ENCODE measurements at places on chromosomes 3 and 15. TPM values are rescaled to one million over a fixed set of nuclear protein-coding genes. Genes with fewer than 3 reads are reported as not detected.

GRCh38 chr15:61200626-61201025, 28.5 kb downstream of the RORA start:
- peak overlapping the region; percentile 32 for H3K4me3 ChIP-seq
- no peaks in the 10 kb centered on the region for H3K36me3 ChIP-seq
- H3K27ac ChIP-seq = no peak overlapping the region
- H3K4me1 ChIP-seq = peaks cover 37% of the 10 kb centered on the region
- DNase-seq = no peak

GRCh38 chr3:61638741-61639140, 77.4 kb downstream of the PTPRG start:
- no peaks in the 10 kb centered on the region for H3K36me3 ChIP-seq
- H3K4me1 ChIP-seq = peaks cover 20% of the 10 kb centered on the region
- no peaks in the 10 kb centered on the region for H3K27me3 ChIP-seq
- DNase-seq = no peak
- H3K27ac ChIP-seq = no peak overlapping the region

The BFSP2 gene
- total RNA-seq = not detected

The ZBTB47 gene
- 9.7 TPM for total RNA-seq

DNA sequence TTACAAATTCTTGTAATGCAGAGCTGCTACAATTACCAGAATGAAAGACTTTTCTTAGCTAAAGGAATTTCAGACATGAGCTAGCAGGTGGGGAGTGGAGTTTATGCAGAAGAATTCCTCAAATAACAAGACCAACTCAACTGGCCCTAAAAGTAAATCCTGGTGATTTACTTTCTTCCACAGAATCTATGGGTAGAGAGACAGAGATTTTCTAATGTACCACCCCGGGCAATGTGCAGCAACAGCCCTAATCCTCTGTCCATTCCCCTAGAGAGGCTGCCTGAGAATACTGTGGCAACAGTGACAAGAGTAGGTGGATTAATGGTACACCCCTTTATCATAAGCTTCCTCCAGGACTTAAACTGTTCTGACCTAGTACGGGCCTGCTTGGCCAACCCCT, 55.2 kb downstream of the AQR start:
- H3K27me3 ChIP-seq = no peaks in the 10 kb centered on the region
- no peak for DNase-seq
- H3K27ac ChIP-seq = no peak overlapping the region
- H3K4me1 ChIP-seq = no peaks in the 10 kb centered on the region
- peaks cover 9% of the 10 kb centered on the region for H3K36me3 ChIP-seq
- H3K4me3 ChIP-seq = no peak overlapping the region

DNA sequence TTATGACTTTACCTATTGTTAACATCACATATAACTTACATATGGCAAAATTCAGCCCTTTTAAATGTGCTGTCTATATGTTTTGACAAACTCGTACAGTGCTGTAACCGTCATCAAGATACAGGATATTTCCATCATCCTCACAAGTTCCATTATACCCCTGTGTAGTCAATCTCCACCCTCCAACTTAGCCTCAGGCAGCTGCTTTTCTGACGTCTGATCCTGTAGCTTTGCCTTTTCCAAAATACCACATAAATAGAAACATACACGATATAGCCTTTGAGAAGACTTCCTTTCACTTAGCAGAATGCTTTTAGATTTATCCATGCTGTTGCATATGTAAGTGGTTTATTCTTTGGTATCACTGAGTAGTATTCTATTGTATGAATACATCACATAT, 47.1 kb downstream of the SLC12A1 start:
- H3K4me3 ChIP-seq = no peak overlapping the region
- H3K4me1 ChIP-seq = peaks cover 3% of the 10 kb centered on the region
- no peak overlapping the region for H3K27ac ChIP-seq
- no peak for DNase-seq
- no peaks in the 10 kb centered on the region for H3K36me3 ChIP-seq

The DYNLT2B gene
- total RNA-seq = 14.8 TPM

The FBXL22 gene
- total RNA-seq = not detected

The SLC22A13 gene
- 1.5 TPM for total RNA-seq

DNA sequence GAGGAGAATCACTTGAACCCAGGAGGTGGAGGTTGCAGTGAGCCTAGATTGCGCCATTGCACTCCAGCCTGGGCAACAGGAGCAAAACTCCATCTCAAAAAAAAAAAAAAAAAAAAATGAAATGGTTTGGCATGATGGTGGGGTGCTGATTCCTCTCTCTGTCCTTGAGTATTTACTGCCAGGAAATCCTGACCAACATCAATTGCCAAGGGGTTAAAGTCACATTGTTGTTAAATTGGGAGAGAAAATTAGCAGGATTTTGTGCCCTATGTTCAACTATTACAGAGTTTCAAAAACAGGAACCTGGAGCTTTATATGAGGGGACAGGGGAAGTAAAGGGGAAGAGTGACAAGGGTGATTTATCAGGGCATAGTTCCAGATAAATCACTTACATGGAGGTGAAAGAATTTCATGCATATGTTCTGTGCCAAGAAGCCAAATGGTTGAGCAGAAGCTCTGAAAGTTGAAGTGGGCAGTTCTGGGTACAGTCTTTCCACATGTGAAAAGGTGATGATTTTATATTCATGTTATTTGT, 70.5 kb upstream of the TSEN2 start:
- no peaks in the 10 kb centered on the region for H3K36me3 ChIP-seq
- DNase-seq = no peak
- no peak overlapping the region for H3K4me3 ChIP-seq
- H3K4me1 ChIP-seq = no peaks in the 10 kb centered on the region

The PPP1R14D gene
- total RNA-seq = not detected

- H3K4me3 ChIP-seq = no peak overlapping the region
- no peak overlapping the region for H3K27ac ChIP-seq
- no peaks in the 10 kb centered on the region for H3K27me3 ChIP-seq
- H3K36me3 ChIP-seq = peaks cover 4% of the 10 kb centered on the region
Observed at GRCh38 chr3:52355526-52355925, 39.4 kb downstream of the DNAH1 start.

The TRAIP gene
- 11.3 TPM for total RNA-seq

The SLCO2A1 gene
- total RNA-seq = not detected

The RLBP1 gene
- not detected for total RNA-seq

DNA sequence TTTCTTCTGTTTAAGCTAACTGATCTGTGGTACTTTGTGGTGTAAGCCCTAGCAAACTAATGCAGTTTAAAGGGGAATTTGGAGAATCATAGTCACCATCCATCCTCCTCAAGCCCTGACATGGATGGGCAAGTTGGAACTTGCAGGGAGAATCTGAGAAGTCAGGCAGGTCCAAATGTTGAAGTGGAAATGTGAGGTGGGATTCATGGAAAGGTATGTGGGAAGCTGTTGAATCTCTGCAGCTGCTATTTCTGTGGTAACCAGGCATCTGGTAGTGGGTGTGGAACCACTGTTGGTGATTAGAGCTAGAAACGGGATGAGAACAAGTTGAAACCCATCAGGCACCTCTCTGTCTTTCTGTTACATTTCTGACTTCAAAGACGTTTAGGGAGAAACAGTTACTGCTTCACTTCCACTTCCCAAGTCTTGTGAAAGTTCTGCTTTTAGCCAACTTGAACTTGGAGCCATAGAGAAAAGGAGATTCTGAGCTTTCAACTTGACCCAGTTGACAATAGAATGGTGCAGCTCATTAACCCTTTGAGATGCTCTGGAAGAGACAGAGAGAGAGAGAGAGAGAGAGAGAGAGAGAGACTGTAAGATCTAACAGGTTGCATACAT, 38.1 kb upstream of the NMNAT3 start:
- no peak overlapping the region for H3K4me3 ChIP-seq
- DNase-seq = no peak
- H3K27ac ChIP-seq = no peak overlapping the region
- peaks cover 2% of the 10 kb centered on the region for H3K27me3 ChIP-seq
- peaks cover 7% of the 10 kb centered on the region for H3K4me1 ChIP-seq

DNA sequence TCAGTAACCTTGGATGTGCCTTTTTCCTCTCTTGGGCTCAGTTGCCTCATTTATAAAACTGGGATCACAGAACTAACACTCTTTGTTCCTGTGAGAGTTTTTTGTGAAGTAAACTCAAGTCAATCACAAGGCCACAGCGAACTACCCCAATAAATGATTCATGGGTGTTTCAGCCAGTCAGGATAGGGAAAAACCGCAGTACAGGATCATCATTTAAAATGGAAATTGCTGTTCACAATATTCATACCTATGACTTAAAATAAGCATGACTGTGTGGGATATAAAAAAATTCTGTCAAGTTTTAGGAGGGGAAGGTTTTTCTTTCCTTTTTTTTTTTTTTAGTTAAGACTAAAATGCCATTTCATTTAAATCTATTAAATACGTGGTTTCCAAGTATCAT, 238.1 kb downstream of the CHST2 start:
- no peak overlapping the region for H3K4me3 ChIP-seq
- no peaks in the 10 kb centered on the region for H3K36me3 ChIP-seq
- no peak overlapping the region for H3K27ac ChIP-seq
- DNase-seq = no peak

GRCh38 chr15:31259562-31260252, 66.9 kb upstream of the KLF13 start:
- H3K27ac ChIP-seq = no peak overlapping the region
- no peak overlapping the region for H3K4me3 ChIP-seq
- peaks cover 3% of the 10 kb centered on the region for H3K27me3 ChIP-seq
- no peaks in the 10 kb centered on the region for H3K36me3 ChIP-seq
- no peak for DNase-seq

GRCh38 chr3:3443482-3443881, 264.0 kb upstream of the CRBN start:
- no peak overlapping the region for H3K27ac ChIP-seq
- H3K4me1 ChIP-seq = no peaks in the 10 kb centered on the region
- H3K4me3 ChIP-seq = no peak overlapping the region
- no peaks in the 10 kb centered on the region for H3K36me3 ChIP-seq
- DNase-seq = no peak

The PRSS50 gene
- not detected for total RNA-seq

GRCh38 chr15:76147906-76148570, 88.3 kb downstream of the TMEM266 start:
- peaks cover 6% of the 10 kb centered on the region for H3K36me3 ChIP-seq
- DNase-seq = peak; percentile 89
- no peak overlapping the region for H3K27ac ChIP-seq
- H3K4me1 ChIP-seq = peaks cover 26% of the 10 kb centered on the region
- no peak overlapping the region for H3K4me3 ChIP-seq

DNA sequence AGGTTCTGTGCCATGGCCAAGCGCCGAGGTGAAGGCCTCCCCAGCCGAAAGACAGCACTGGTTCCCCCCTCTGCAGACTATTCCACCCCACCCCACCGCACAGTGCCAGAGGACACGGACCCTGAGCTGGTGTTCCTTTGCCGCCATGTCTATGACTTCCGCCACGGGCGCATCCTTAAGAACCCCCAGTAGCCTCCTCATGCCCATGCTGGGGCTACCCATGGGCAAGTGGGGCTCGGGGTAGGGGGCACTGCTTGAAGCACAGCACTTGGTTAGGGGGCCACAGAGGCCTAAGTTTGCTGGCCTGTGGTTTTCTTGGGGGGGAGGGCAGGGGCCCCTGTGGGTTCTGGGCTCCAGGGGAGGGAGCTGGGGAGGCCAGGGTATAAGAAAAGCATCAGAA, 4.8 kb upstream of the CHST14 start:
- H3K36me3 ChIP-seq = no peaks in the 10 kb centered on the region
- H3K27ac ChIP-seq = no peak overlapping the region
- peaks cover 8% of the 10 kb centered on the region for H3K27me3 ChIP-seq

GRCh38 chr3:110886222-110886893, 185.3 kb upstream of the NECTIN3 start:
- no peak overlapping the region for H3K4me3 ChIP-seq
- no peak for DNase-seq
- no peaks in the 10 kb centered on the region for H3K4me1 ChIP-seq

- peaks cover under 1% of the 10 kb centered on the region for H3K4me1 ChIP-seq
- peaks cover 2% of the 10 kb centered on the region for H3K27me3 ChIP-seq
- H3K36me3 ChIP-seq = peaks cover 8% of the 10 kb centered on the region
- H3K4me3 ChIP-seq = no peak overlapping the region
Observed at GRCh38 chr3:124653797-124654469, 76.3 kb upstream of the UMPS start.

DNA sequence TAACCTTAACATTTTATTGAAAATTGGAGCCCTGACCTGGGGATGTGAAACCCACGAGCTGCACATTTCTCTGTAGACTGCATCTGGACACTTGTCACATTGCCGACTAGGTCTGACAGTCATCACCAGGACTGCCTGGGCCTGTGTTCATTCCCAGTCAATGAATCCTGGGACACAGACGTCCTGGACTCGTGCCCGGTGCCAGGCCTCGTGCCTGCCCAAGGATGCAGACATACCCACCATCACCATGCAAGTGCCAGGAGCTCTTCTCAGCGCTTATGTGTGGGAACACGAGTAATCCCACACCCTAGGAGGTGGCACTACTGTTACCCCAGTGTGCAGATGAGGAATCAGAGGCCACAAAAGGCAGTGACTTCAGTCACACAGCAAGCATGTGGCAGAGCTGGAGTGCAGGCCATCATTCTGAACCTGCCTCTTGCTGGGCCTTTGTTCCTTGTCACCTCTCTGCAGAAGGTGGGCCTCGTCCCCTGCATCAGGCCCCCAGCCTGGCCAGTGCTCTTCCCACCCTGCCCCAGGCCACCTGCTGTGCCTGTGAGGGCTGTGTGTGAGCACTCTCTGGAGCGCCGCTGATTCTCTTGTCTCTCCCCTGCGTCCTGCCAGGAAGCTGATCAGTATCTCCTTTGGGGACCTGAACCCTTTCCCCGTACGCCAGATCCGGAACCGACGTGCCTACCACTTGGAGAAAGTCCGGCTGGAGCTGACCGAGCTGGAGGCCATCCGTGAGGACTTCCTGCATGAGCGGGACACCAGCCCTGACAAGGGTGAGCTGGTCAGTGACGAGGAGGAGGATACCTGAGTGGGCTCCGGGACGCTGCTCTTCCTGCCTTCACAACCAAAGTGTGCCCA, 58.5 kb downstream of the ADAMTS7 start:
- DNase-seq = no peak
- H3K4me3 ChIP-seq = peak overlapping the region; percentile 46
- peaks cover 6% of the 10 kb centered on the region for H3K27me3 ChIP-seq
- no peaks in the 10 kb centered on the region for H3K36me3 ChIP-seq
- H3K4me1 ChIP-seq = peaks cover 34% of the 10 kb centered on the region

The PIERCE2 gene
- total RNA-seq = 1.9 TPM

DNA sequence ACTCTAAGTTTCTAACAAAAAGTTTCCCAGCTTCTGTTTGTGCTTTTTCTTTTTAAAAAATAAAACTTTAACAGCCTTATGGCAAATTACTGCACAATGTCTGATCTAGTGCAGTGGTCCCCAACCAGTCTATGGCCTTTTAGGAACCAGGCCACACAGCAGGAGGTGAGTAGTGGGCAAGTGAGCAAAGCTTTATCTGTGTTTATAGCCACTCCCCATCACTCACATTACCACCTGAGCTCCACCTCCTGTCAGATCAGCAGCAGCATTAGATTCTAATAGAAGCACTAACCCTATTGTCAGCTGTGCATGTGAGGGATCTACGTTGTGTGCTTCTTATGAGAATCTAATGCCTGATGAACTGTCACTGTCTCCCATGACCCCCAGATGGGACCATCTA, 5.6 kb downstream of the MKRN2 start:
- no peak overlapping the region for H3K4me3 ChIP-seq
- peaks cover 11% of the 10 kb centered on the region for H3K36me3 ChIP-seq
- no peaks in the 10 kb centered on the region for H3K27me3 ChIP-seq
- H3K27ac ChIP-seq = no peak overlapping the region
- H3K4me1 ChIP-seq = peaks cover 49% of the 10 kb centered on the region
